ENCODE measurements at places on chromosomes 2 and 18. TPM values are rescaled to one million over a fixed set of nuclear protein-coding genes. Genes with fewer than 3 reads are reported as not detected.

DNA sequence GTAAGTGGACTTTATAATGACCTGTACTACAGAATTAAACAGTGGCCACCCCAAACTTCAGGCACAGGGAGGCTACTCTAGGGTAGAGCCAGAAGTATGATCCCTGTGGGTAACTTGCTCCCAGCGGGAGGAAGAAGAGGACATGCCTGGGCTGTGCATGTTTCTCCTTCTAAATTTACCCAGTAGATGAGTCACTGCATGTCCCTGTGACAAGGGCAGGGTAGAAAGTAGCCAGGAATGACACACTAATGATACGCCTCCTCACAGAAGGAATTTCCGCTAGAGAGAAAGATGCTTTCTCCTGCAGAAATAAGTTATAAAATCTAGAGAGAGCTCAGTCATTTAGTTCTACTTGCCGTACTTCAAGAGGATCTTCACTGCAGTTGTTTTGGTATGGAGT is 7.5 kb downstream of the ACYP2 start:
- H3K27me3 ChIP-seq: no peaks in the 10 kb centered on the region
- H3K36me3 ChIP-seq: peaks cover 2% of the 10 kb centered on the region
- H3K4me3 ChIP-seq: no peak overlapping the region
- no peak for DNase-seq

DNA sequence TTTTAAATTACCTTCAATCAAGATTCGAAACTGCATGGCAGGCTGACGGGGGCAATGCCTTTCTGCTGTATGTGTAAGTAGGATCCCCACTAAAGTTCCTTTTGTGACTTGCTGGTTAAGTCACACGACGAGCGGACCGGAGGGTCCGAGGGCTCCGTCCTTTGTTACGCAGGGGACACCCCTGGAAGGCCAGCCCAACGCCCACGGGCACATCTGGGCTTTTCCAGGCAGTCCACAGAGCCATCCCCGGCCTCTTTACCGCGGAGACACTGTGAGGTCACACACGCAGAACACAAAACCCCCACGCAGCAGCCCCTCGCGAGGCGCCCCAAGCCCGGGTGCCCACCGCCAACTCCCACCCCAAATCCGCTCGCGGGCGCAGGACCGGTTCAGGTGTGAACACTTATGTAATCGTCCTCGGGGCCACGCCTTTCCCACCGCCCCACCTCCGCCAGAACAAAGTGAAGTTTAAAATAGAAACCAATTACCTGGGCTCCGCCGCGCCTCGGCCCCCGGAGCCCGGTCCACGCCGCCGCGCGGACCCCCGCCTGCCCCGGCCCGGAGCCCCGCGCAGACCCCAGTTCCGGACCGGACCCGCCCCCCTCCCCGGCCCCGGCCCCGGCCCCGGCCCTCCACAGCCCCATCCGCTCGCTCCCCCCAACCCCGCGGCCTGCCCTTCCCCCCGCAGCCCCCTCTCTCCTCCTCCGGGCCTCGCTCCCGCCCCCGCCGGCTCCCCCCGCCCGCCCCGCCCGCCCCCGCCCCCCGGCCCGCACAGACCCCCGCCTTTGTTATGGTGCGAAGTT is 4.2 kb downstream of the ZNF516 start:
- H3K27me3 ChIP-seq: peaks cover 7% of the 10 kb centered on the region
- DNase-seq: peak; percentile 75
- peak overlapping the region; percentile 66 for H3K27ac ChIP-seq
- H3K4me1 ChIP-seq: peaks cover 18% of the 10 kb centered on the region
- peak overlapping the region; percentile 48 for H3K4me3 ChIP-seq

DNA sequence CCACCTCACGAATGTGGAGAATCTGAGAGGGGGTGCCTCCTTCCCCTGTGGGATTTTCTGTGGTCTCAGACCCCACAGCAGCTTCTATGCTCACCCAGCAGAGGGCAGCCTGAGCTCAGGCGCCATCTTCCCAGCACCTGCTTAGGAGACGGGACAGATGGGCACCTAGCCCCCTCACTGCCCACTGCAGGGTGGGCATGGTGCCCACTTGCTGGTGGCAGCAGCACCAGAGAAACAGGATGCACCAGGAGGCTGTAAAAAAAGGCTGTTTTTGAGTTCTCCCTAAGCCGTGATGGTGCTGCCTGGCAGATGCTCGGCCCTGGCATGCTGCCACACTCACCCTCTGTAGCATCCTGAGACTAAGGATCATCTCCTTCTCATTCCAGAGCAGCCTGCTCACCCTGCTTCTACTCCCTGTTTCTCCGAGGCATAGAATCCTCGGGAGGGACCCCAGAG is 19.1 kb upstream of the SLC20A1 start:
- peak; percentile 82 for DNase-seq
- peak overlapping the region; percentile 46 for H3K4me3 ChIP-seq
- peaks cover 15% of the 10 kb centered on the region for H3K4me1 ChIP-seq
- no peaks in the 10 kb centered on the region for H3K36me3 ChIP-seq

EGR4 gene
- 0.30 TPM for total RNA-seq

DNA sequence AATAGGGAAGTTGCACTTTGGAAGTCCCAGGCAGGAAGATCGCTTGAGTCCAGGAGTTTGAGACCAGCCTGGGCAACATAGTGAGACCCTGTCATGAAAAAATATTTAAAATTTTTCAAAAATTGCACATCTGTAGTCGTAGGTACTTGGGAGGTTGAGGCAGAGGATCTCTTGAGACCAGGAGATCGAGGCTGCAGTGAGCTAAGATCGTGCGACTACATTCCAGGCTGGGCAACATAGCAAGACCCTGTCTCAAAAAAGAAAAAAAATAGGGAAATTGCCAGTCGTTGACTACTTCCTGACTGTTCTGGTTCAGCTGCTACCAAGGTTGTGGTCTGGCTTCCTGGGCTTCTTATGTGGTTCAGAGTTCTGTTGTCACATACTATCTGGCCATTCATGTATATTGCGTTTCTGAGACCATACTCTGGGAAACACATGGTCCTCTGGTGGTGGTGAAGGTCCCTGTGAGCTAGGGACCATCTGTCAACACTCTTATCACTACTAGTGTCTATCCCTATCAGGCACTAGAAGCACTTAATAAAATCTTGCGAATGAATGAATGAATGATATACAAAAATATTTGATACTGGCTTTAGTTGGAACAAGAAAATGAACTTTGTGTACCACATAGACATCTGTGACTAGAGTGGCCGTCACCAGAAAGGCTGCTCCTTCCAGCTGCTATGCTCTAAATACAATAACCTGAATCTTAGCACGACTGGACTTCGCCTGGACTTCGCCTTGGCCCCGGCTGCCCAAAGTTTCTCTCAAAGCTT is 861 bp upstream of the KLHL23 start:
- H3K4me1 ChIP-seq: peaks cover 15% of the 10 kb centered on the region
- peak; percentile 29 for DNase-seq
- no peak overlapping the region for H3K27ac ChIP-seq
- H3K27me3 ChIP-seq: peaks cover 16% of the 10 kb centered on the region
- H3K36me3 ChIP-seq: no peaks in the 10 kb centered on the region

PDCD1 gene
- 0.87 TPM for total RNA-seq

DNA sequence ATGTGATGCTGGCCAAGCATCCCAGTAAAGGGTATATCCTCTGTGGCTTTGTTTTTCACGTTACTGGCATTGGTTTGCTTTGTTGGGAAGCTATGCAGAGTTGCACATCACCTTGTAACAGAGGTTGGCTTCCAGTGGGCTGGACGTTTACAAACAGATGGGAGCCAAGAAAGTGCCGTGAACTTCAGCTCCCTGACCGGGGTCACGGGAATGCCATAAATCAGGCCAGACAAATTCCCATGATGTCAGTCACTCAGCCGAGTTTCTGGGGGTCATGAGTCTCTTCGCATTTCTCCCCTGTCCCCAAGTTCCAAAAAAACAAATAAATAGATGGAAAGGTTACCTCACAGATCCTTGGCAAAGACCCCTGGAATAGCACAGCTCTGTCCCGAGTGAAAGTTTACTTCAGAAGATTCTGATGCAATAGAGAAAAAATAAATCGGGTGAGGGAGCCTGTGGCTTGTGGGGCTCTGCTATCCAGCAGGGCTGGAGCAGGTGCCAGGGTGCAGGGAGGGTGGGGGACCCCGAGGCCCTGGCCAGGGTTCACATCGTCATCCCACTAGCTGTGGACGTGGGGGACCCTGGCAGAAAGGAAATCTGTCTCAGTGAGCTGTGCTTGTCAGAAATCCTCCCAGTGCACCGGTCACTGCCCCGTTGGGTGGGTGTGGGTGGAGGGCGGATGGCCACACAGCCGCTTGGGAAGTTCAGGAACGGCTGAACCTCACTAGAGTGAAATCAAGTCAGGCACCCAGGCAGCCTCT is 27.8 kb downstream of the TWIST2 start:
- no peaks in the 10 kb centered on the region for H3K27me3 ChIP-seq
- H3K4me1 ChIP-seq: no peaks in the 10 kb centered on the region
- no peak for DNase-seq
- H3K36me3 ChIP-seq: no peaks in the 10 kb centered on the region
- H3K4me3 ChIP-seq: no peak overlapping the region

DNA sequence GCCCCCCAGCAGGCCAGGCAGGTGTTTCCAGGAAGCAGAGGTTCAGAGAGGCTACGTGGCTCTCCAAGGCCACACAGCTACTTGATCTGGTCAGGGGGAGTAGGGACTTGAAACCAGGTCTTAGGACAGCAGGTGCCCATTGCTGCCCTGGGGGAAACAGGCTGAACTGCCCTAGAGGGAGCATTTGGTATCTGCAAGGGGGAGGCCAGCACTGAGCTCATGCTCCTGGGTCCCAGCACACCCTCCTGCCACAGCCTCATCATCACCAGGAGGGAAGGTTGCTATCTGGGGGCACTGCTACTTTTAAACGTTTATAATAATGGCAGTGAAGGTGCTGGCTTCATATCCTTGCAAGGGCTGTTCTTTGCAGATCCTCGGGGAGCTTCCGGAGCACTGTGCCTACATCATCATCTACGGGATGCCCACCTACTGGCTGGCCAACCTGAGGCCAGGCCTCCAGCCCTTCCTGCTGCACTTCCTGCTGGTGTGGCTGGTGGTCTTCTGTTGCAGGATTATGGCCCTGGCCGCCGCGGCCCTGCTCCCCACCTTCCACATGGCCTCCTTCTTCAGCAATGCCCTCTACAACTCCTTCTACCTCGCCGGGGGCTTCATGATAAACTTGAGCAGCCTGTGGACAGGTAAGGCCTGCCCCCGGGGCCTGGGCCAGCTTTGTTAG is 36.1 kb downstream of the ABCG8 start:
- no peak overlapping the region for H3K27ac ChIP-seq
- H3K27me3 ChIP-seq: no peaks in the 10 kb centered on the region
- no peaks in the 10 kb centered on the region for H3K36me3 ChIP-seq
- DNase-seq: no peak
- no peak overlapping the region for H3K4me3 ChIP-seq

DNA sequence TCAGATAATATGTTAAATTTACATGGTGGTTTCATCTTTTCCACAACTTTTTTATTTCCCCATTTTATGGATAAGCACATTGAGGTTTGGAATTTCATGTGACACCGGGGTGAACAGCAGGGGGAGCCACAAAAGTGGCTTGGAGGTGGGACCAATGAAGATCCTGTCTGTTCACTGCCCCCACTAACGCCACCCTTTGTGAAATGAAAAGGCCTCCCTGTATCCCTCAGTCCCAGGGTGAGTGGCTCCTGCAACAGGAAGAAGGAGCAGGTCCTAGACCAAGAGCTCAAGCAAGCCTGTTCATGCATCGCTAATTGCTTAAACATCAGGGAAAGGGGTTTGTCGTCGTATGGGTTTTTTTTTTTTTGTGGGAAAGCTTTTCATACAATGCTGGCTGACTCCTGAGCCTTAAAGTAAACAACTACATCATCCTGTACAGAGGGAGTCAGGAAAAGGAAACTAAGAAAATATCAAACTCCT is 267.8 kb upstream of the EPAS1 start:
- H3K27me3 ChIP-seq: no peaks in the 10 kb centered on the region
- H3K27ac ChIP-seq: no peak overlapping the region
- DNase-seq: no peak
- H3K4me3 ChIP-seq: no peak overlapping the region
- no peaks in the 10 kb centered on the region for H3K36me3 ChIP-seq
- H3K4me1 ChIP-seq: no peaks in the 10 kb centered on the region

KIDINS220 gene
- 36.6 TPM for total RNA-seq

DNA sequence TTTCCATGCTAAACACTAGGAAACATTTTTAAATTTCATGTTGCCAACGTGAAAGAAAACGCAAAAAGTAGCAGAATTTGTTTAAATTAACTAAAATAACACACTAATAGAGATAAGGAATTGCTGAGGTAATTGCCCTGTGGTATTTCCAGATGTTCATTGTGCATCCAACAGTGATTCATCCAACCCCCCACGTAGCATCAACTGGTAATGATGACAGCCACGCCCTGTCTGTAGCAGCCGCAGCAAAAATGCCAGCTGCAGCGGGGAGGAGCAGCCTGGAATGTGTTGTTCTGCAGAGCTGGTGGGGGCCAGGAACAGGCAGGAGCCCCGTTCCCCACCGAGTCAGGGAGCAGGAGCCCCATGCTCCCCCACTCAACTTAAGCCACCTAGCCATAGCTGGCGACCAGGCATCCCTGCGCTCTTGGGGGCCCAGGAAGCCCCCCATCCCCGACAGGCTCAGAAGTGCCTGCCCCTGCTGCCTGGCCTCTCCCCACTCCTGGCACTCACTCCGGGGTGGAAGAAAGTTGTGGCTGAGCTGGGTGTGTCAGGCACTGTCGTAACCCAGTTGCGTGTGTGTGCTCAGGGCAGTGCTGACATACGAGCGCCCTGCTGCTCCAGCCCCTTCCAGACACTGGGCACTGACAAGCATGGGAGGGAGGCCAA is 695.1 kb upstream of the ACVR2A start:
- no peaks in the 10 kb centered on the region for H3K4me1 ChIP-seq
- no peak overlapping the region for H3K4me3 ChIP-seq
- H3K27me3 ChIP-seq: no peaks in the 10 kb centered on the region
- H3K27ac ChIP-seq: no peak overlapping the region
- no peaks in the 10 kb centered on the region for H3K36me3 ChIP-seq
- DNase-seq: no peak

GRCh38 chr2:145110668-145111356 is 590.9 kb upstream of the ZEB2 start:
- no peaks in the 10 kb centered on the region for H3K36me3 ChIP-seq
- no peak for DNase-seq

GRCh38 chr2:42640261-42640660 is 71.8 kb downstream of the MTA3 start:
- H3K36me3 ChIP-seq: no peaks in the 10 kb centered on the region
- H3K4me1 ChIP-seq: no peaks in the 10 kb centered on the region
- H3K27me3 ChIP-seq: no peaks in the 10 kb centered on the region
- H3K27ac ChIP-seq: no peak overlapping the region

TUBA4B gene
- total RNA-seq: not detected

- no peaks in the 10 kb centered on the region for H3K27me3 ChIP-seq
- H3K4me3 ChIP-seq: no peak overlapping the region
- no peaks in the 10 kb centered on the region for H3K36me3 ChIP-seq
- no peaks in the 10 kb centered on the region for H3K4me1 ChIP-seq
- no peak for DNase-seq
- no peak overlapping the region for H3K27ac ChIP-seq
Measured at GRCh38 chr2:142944264-142944663, 66.8 kb downstream of the KYNU start.
